ENCODE measurements at places on chromosomes 5 and 9. TPM values are rescaled to one million over a fixed set of nuclear protein-coding genes. Genes with fewer than 3 reads are reported as not detected.

GRCh38 chr9:89654025-89654662 is 49.3 kb downstream of the GADD45G start:
- DNase-seq = no peak

DNA sequence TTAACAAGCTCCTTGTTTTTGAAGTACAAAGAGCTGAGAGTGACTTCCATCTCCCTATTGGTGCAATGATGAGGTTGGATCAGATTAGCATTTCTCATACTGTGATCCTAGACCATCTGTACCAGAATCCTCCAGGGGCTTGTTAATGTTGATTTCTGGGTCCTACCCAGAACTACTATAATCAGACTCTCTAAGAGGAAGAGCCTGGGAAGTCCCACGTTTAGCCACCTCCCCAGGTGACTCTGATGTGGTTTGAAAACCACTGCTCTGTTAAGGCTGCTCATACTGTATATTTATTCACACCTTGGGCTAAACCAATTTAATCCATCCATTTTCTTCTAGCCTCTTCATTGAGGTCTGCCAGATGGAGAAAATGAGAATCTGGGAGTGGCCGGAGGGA is 49.6 kb upstream of the SMIM32 start:
- no peak for DNase-seq

GRCh38 chr9:8570776-8571175 is 771.2 kb upstream of the DMAC1 start:
- no peak for DNase-seq

GRCh38 chr5:75049456-75050351 is 2.7 kb downstream of the GCNT4 start:
- peak; percentile 24 for DNase-seq

DNA sequence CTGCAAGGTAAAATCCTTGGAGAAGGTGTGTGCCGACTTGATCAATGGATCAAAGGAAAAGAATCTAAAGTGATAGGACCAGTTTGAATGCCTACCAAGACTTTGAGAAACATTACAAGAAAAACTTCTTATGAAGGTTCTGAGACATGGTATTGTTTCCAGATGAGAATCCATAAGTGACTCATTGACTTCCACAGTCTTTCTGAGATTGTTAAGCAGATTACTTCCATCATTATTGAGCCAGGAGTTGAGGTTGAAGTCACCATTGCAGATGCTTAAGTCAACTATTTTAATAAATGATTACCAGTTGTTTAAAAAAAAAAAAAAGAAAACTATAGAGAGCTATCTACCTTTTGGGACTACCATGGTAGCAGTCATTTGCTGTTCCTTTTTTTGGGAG is 7.0 kb downstream of the LNPEP start:
- no peak for DNase-seq

GRCh38 chr5:22958462-22959262 is 105.5 kb upstream of the CDH12 start:
- no peak for DNase-seq

DNA sequence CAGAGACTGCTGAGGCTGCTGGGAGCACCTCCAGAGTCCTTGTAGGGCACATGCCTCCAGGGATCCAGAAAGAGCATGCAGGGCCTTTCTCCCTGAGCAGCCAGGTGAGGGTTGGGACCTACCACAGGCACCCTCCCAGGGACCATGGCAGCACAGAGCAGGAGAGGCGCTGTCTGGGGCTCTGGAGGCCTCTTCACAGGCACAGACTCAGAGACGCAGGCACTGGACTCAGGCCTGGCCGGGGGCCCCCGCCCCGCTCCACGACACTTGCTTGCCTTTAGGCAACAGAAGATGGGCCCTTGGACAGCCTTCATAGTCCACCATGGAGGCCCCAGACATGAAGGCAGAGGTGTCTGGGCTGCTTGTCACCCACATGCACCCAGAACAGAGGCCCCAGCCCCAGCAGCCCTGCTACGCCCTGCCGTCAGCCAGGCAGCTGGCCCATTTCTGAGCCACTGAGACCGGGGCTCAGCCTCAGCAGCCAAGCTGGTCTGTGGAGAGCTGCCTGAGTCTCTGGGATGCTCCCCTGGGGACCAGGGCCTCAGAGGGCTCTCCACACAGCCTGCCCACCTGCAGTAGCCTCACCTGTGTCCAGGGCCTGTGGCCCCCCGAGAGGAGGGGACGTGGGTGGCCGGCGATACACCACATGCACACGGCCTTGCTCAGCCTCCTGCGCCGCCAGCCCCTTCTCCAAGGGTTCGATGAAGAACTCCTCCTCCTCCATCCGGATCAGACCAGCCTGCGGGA is 72.8 kb downstream of the ADAMTS2 start:
- no peak for DNase-seq

DNA sequence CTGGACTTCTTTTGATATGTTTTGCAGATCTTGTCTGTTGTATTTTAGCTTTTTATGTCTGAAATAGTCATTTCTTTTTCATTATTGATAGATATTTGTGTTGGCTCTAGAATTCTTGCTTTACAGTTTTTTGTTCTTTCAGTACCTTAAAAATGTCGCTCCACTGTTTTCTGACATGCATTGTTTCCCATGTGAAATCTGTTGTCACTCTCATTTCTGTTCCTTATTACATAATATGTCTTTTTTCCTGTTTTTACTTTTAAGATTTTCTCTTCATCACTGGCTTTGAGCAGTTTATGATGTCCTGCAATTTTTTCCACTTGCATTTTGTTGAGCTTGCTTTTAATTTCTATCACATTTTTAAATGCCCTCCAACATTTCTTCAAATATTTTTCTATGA is 270.4 kb upstream of the TARS1 start:
- no peak for DNase-seq

DNA sequence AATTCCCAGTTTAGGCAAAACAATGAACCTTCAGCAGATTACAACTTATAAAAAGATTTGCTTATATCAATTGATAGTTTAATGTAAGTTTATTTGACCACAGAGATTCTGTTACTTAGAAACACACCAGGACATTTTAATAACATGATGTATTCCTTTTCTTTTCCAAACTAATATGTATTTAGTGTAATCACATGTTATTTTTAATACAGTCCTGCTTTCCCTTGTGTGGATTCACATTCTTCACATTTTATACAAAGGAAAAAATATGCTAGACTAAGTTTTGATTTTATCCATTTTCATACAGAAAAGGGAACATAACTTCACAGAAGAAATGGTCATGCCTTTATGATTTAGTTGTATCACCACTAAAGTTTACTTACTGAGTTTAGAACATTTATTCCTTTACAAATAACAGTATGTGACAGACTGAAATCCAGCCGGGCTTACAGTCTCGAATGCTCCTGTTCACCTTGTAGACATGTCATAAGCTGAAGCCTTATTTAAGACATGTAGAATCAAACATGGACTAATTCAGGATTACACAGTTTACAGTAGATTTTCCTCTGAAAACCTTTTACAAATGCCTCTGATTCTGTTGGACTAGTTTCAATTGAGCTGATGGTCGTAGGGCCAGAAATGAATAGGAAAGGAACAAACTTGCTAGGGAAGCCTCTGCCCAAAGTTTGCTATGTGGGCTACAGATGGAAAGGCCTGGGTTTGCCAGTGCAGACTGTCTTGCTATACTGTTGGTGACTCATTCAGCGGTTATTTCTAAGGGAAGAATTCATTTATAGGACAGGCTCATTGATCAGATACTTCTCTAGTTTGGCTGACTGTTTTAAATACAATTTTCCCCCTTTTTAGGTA is 6.6 kb upstream of the ASPN start:
- peak; percentile 65 for DNase-seq

The ELOVL7 gene
- 4.7 TPM for total RNA-seq

DNA sequence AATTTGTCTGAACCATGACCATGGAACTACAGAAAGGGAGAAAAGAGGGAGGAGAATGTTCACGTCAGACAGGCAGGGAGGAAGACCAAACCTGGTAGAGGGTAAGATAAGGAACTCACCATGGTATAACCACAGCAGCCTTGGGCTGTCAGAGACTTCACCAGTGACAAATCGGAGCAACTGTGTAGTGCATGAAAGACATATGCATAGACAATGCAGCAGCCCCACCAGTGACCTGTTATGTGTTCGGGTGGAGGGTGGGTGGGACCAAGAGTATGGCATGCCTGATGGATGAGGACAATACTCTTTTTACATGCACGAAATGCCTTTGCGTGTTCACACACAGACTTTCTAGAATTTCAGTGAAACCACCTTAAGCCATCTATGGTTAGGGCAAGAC is 221.8 kb upstream of the RASEF start:
- peak; percentile 86 for DNase-seq

The PHAX gene
- 66.0 TPM for total RNA-seq

- no peak for DNase-seq
Measured at GRCh38 chr5:121053055-121053985, 589.2 kb downstream of the PRR16 start.

DNA sequence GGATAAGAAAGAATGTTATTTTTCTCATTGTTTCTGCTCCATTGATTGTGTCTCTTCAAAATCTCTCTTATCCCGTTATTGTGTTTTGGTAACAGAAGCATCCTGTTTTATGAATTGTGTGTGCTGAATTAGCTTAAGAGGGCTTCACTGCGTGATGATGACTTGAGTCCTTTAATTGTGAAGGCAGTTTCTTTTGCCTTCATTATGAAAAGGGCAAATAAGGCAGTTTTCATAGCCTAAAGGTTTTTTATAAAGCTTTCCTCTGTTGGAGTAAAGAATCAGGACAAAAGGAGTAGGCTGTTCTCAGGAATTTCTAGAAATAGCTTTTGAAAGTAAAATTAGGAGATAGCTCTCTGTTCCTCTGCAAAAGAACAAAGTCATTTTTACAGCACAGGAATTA is 169.8 kb downstream of the FOCAD start:
- no peak for DNase-seq

DNA sequence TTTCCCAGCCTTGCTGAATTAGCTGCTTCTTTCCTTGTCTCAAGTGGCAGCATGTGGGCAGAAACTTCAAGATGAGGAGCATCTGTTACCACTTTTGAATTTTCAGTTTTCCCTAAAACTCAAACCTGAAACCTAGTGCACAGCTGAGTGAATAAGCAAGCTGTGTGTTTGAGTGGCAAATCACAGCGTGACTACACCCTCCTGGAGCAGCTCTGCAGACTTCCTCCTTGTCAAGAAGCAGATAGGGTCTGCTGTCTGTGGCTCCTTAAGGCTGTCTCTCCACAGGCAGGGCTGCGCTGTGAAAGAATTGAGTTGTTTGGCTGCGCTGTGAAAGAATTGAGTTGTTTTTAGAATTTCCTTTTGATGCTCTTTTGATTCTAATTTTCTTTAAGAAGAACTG is 179.7 kb upstream of the HAPLN1 start:
- no peak for DNase-seq

DNA sequence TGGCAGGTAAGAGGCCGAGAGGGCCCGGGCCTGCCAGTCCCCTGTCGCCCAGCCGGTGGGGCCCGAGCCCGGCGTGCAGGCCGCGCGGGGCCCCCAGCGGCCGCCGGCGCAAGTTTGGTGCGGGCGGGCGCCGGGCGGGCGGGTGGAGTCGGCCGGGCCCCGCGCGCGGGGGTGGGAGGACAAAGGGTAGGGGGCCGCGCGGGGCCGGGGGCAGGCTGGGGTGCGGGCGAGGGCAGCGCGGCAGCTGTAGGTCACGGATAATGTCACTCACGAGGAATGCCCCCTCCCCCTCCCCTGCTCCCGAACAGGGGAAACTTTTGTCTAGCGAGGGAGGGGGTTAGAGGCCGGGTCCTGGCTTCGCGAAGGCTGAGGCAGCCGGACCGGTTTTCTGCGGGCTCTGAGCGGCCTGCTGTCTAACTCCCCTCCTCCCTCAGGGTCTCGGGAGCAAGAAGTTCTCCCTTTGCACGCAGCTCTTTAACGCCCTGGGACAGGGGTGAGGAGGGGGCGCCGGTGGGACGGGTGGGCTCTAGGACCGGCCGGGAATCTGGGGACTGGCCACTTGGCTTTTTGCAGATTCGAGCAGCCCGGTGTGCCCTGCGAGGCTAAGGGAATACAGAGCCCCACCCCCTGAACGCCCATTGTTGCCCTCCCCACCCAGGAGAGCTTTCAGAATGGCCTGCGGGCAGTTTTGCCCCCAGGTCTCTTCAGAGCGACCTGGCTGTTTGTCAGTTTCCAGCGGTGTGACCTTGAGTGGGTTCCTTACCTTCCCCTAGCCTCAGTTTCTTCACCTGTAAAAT is 21.3 kb upstream of the NDST1 start:
- peak; percentile 89 for DNase-seq

- no peak for DNase-seq
Measured at GRCh38 chr5:150399524-150400211, 13.0 kb downstream of the CD74 start.

The CDO1 gene
- 16.8 TPM for total RNA-seq

DNA sequence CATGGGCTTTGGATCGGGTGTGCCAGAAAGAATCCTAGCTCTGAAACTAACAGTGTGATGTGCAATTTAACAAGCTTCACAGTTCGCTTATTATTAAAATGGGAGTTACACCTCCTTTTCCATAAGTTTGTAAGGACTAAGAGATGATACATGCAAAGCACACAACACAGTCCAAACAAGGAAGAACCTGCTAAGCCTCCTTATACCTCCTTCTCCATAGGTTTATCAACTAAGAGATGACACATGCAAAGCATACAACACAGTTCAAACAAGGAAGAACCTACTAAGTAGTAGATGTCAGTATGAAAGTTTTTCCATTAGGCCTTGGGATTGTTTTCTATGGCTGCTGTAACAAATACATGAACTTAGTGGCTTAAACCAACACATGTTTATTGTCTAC is 215.9 kb downstream of the DCP2 start:
- DNase-seq = no peak

The ZNF883 gene
- total RNA-seq = 3.8 TPM

The GABRA6 gene
- total RNA-seq = not detected

DNA sequence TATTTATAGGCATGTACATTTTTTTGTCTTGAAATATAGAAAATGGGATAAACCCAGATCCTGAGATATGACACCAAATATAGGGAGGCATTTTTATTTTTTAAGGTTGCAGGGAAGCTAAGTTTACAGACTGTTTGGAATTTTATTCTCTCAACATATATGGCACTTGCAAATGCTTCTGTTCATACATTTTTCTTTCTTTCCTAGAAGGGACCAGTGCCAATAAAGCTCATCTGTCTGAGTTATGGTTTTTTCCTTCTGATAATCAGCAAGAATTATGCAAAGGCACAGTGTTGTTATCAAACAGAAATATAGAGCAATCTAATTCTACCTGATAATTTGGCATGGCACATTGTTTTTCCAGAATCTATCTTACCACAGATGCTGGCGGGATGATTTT is 156.9 kb upstream of the GPR151 start:
- DNase-seq = no peak

The TAF1L gene
- 0.21 TPM for total RNA-seq

DNA sequence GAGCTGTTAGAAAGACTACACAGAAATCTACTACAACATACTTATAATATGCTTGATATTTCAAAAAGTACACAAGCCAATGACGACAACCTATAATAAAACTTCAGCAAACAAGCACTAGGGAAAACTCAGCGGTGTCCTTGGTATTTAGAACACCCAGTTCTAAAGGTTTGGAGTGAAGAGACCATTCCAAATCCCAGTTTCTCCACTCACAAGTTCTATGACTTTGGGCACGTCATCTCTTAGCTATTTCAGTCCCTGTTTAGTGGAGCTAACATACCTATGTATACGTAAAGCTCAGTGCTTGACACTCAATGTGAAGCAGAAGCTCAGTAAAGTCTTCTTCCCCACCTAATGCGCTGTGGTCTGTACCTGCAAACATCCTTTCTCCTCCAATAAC is 52.8 kb downstream of the MLLT3 start:
- no peak for DNase-seq

All from tongue (tissue), 3 donors.